ENCODE measurements at places on chromosomes 4 and X.

- peak; percentile 89 for DNase-seq
Measured at GRCh38 chrX:10030570-10030969, 63.4 kb downstream of the CLDN34 start.

GRCh38 chr4:4662230-4662629 is 120.4 kb upstream of the STX18 start:
- no peak for DNase-seq

DNA sequence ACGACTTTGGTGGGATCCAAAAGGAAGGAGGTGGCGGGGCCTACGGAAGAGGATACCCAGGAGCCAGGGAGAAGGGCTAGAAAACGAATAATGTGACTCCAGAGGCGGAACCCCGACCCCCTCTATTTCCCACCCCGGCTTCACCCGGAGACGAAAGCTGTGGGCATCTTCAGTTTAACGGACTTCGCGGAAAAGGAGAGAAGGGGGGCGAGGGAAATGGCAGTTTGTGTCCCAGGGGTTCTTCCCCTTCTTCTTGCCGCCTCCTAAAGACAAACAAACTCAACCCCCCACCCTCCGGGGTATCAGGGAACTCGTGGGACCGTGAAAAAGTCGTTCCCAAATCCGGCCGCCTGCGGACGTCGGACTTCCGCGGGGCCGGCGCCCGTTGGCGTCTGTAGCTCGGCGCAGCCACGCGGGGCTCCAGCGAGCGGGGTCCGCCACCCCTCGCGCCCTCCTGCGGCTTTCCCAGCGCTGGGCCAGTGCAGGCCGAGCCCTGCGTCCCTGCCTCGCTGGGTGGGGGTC is 3.6 kb upstream of the LEF1 start:
- no peak for DNase-seq

GRCh38 chrX:34901761-34902160 is 40.8 kb upstream of the FAM47B start:
- no peak for DNase-seq

- peak; percentile 80 for DNase-seq
Measured at GRCh38 chr4:102787096-102787881, 26.5 kb upstream of the MANBA start.

DNA sequence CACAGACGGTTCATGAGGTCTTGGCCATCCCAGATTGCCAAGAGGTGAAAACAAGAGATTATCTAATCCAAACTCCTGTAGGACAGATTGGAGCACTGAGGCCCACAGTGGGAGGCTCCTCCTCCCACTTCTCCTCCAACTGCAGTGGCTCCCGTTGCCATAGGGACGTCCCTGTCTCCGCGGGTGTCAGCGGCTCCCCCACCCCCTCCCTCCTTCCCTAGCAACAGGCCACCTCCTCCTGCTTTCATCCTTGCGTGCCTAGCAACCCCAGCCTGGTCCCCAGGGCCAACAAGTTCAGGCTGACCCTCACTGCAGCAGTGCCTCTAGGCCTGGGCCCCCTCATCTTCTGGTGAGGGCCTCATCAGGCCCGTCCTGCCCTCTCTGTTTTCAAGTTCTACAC is 6.8 kb upstream of the IQSEC2 start:
- no peak for DNase-seq

DNA sequence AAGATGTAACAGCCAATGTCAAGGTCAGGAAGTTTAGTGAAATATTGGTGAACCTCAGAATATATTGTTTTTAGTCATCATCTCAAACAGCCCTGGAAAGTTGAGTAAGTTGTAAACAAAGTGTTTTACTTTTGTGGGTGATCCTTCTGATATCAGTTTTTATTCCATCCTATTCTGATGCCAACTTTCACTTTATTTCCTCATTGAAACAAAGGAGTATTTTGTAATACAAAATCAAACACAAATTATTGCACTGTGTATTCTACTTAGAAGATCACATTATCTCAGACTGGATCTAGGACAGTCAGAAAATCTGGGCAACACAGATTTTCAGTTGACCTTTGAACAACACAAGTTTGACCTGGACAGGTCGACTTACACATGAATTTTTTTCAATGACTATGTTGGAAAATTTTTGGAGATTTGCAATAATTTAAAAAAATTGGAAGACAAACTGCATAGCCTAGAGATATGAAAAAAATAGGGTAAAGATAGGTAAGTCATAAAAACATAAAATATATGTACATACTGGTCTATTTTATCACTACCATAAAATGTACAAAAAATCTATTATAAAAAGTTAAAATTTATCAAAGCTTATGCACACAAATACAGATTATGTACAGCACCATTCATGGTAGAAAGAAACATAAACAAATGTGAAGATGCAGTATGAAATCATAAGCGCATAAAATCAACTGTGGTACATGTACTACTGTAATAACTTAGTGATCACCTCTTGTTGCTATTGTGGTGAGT is 709.1 kb upstream of the FAM241A start:
- no peak for DNase-seq

DNA sequence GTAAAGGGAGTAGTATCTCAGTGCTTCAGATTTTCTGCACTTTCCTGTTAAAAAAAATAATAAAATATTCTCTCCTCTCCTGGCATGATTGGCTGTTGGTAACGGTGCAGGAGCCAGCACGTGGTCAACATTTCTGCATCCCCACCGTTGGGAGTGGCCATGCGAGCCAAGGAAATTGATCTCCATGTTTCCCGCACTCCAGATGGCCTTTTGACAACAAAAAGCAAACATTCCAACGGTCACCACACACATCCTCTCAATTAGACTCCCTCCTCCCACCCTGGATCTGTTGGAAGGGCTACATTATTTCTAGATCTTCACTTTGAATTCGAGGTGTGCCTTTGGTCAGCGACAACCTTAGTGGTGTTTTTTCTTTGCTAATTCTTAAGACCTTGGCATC is 45.0 kb downstream of the STK32B start:
- no peak for DNase-seq

DNA sequence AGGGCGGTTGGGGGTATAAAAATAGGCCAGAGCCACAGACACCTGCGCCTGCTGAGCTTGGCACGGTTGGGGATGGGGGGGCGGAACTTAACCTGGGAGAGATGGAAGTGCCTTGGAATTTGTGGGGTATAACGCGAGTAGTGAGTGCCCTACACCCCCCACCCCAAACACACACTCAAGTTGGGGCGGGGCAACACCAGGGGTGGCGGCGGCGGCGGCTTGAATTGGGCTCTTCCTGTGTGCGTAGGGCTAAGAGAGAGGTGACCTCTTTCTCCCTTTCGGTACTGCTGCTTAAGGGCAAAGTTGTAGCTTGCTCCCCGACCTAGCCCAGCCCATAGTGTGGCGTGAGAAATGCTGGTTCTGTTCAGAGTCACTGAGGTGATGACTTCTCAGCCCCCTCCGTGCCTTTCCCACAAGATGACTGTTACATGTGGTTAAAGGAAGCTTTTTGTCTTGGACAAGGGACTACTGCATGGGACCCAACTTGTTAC is 839 bp downstream of the STK26 start:
- peak; percentile 30 for DNase-seq

DNA sequence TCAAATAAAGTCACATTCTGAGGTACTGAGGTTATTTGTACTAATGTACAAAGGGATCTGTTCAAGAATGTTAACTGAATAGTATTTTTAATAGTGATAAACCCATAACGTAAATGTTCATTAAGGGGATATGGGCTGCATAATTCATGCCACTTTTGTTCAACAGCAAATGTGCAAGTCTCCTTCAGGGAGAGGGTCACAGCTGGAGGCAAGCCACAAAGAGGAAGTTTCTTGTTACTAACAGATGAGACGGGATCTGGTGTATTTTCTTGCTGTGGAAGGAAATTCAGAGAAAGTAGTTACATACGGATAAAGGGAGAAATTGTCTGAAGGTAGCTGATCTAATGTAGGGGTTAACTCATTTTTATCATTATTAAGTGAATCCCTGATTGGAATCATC is 10.0 kb downstream of the ZFP42 start:
- no peak for DNase-seq
